ENCODE measurements at places on chromosomes 1 and 21.

GRCh38 chr1:66069976-66070876 lies 277.5 kb downstream of the PDE4B start:
- no peak for DNase-seq

GRCh38 chr1:165431079-165431478 lies 13.8 kb downstream of the RXRG start:
- no peak for DNase-seq

- DNase-seq, result no peak
Measured at GRCh38 chr1:66351913-66352312, 182.0 kb upstream of the SGIP1 start.

GRCh38 chr1:83900524-83900923 lies 98.4 kb downstream of the TTLL7 start:
- no peak for DNase-seq

DNA sequence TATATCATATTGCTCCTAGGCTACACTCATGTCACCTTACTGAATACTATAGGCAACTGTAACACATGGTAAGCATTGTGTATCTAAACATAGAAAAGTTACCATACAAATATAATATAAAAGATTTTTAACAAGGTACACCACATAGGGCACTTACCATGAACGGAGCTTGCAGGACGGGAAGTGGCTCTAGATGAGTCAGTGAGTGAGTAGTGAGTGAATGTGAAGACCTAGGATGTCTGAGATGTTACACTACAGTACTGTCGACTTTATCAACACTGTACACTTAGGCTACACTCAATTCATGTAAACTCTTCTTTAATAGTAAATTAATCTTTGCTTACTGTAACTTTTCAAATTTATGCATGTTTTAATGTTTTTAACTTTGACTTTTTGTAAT lies 81.0 kb upstream of the PLD5 start:
- DNase-seq, result no peak

DNA sequence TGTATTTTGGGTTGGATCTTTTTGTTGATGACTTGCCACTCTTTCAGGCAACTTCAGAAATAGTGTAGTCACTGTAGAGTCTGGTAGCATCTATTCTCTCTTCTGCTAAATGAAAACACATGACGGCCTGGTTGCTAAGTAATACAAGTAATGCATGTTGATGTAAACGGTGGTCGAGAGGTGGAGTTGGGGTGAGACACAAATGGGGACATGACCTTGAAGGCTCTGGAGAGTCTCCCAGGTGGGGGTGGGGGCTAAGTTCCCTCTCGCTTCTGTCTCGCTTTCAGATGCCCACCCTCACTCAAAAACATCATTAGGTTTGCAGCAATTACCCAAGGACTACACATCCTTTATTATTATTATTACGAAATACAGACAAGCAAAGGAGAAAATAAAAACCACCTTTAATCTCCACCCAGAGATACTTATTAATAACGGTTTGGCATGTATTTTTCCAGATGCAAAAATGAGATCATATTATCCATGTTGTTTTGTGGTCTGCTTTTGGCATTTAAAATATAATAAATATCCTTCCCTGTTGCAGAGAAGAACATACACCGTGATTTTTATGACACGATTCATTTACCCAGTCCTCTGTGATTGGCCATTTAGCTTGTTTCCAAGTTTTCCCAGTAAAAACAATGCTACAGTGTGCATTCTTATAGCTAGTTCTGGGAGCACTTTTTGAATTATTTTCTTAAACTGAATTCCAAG lies 138.1 kb downstream of the MIS18A start:
- no peak for DNase-seq

DNA sequence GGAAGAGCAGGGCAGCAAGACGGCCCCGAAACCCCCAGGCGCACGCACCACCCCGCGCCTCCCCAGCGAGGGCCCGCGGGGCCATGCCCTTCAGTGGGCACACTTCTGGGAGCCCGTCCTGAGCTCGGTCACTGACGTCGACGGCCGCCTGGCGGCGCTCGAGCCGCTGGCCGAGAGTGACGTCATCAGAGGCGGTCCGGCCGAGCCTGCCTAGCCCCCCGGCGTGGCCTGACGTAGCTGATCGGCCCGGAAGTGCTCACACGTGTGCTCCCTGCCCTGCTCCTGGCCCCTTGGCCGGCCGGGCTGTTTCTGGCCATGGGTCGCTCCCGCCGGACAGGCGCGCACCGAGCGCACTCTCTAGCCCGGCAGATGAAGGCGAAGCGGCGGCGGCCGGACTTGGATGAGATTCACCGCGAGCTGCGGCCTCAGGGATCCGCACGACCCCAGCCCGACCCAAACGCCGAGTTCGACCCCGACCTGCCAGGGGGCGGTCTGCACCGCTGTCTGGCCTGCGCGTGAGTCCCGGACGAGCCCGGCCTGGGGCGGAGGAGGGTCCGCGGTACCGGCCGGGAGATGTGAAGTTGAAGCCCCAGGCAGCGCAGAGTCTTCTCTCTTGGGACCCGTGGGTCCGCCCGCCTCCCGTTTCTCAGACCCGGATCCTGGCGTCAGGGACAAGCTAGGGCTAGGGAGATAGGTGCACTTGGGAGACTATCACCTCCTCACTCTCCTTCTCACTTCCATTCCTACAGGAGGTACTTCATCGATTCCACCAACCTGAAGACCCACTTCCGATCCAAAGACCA lies at the start of gene ZNF593:
Gene ZNF593, plus strand, starts transcription at position 240 of the 803 bp plus-strand sequence. Its CDS starts 76 bp downstream, at position 316.
- DNase-seq, result peak; percentile 98

- no peak for DNase-seq
Measured at GRCh38 chr1:119688810-119689209, 22.9 kb upstream of the PHGDH start.
